RPMI7951 (cell line): ENCODE measurements at places on chromosomes 3 and 15. TPM values are rescaled to one million over a fixed set of nuclear protein-coding genes. Genes with fewer than 3 reads are reported as not detected.
A peak's percentile ranks its signal among the peaks of the same experiment; 100 is the strongest.

The NR2E3 gene
- total RNA-seq: not detected in 2 replicates

The PIAS1 gene
- 21.9 and 38.8 TPM in 2 replicates for total RNA-seq

The ZPLD1 gene
- 0.20 TPM in 1 of 2 replicates, not detected in the other for total RNA-seq

- DNase-seq: peak; percentile 2
Observed at GRCh38 chr3:161991901-161992540, 495.4 kb downstream of the OTOL1 start.

DNA sequence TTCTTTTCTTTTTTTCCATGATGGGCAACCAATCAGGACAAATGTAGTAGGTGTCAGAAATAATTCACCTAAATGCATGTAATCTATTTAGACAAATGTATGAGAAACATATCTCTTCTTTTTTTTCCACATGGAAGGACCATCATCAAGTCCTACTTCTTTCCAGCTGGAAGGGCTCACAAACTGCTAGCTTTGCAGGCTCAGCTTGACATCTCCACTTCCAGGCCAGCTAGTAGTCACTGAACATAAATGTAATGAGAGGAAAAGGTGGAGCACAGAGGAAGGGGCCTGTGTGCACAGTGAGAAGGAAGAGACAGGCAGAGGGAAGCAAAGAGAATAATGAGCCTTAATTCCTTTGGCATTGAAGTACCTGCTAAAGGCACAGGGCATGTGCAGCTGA, 504.9 kb downstream of the MCTP2 start:
- no peak for DNase-seq
